CD4-positive, alpha-beta T cell treated with Interferon gamma for 1 hour (primary cell): ENCODE measurements at places on chromosomes 11 and 22.

GRCh38 chr11:129592191-129592590 lies 216.5 kb downstream of the BARX2 start:
- DNase-seq = no peak

DNA sequence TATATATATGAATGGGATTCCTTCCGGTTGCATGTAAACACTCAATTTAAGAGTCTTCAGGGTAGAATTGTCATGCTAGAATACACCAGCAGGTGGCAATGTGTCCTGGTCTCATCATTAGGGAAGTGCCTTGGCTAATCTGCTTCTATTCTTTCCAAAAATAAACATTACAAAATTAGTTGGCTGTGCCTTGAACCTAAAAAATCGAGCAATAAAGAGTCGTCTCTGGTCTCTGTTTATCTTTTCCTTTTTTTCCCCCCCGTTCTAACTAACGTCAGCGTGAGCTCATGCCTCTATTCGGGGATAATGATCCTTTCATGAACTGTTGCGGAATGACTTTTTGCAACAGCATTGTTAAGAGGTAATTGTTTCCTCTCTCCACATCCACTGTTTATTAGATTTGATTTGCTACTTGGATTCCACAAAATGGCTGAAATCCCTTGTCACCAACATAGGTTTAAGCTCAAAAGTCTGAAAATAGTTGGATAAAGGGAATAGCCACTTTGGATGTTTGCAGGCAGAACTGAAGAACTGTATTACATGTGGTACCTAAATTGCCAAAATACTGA lies 1.2 kb upstream of the ARHGEF12 start:
- DNase-seq = peak; percentile 20

GRCh38 chr11:76209973-76210930 lies 4.0 kb upstream of the WNT11 start:
- DNase-seq = peak; percentile 10

DNA sequence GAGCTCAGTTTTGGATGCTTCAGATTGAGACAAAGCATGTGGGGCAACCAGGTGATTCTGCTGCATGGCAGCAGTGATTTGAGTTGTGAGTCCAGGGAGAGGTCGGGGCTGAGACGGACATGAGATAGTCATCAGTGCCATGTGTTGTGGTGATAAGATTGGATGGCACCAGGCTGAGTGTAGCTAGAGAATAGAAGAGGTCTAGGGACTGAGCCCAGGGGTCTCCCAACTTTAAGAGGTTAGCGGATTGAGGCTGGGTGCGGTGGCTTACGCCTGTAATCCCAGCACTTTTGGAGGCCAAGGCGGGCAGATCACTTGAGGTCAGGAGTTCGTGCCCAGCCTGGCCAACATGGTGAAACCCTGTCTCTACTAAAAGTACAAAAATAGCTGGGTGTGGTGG lies 6.3 kb upstream of the CTSD start:
- no peak for DNase-seq

DNA sequence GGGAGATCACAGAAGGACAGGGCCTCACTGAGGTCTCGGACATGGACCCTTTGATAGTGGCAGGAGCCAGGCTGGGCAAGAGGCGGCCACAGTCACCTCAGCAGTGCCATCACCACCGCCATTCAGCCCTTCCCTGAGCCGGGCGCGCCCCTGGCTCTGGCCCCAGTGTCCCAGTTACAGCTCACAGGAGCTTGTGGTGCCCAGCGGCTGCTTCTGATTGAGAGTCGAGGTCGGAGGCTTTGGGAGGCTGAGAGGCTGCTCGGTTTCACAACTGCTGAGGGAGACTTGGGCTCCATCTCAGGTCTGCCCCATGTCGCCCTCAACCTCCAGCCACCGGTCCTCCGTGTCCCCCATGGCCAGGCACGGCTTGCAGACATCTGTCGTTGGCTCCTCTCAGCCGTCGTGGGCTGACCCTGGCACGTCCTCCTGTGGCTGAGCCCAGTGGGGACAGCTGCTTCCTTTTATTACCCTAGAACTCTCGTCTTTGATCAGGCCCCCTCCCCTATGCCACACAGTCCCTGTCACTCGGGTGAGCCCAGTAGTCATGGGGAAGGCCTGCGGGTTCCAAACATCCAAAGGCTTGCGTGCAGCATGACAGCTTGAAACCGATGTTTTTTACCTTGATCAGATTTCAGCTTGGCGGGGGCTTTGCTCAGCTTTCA lies 28.4 kb upstream of the PPP6R3 start:
- DNase-seq = no peak

GRCh38 chr22:44459551-44459950 lies 38.5 kb downstream of the RTL6 start:
- DNase-seq = no peak

GRCh38 chr11:84747871-84748270 lies 879.3 kb downstream of the DLG2 start:
- DNase-seq = no peak

- no peak for DNase-seq
Observed at GRCh38 chr22:29722151-29722550, 2.3 kb downstream of the CABP7 start.
